ENCODE measurements at places on chromosomes 13 and 19.

DNA sequence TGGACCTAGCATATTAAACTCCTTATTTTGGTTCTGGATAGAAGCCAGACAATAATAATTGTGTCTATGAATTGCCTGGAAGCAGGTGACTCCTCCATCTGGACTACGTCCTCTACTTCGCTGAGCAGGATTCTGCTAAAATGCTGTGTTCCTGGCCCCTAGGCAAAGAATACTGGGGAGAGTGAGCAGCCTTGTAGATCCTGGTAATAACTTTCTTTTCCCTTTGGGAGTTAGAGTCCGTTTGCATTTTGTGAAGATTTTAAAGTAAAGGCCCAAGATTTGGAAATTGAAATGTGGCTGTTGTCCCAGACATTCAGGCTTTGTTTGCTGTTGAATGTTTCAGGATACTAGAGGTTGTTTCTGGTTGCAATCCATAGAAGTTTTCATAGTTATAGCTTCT is 511.9 kb upstream of the KLF12 start:
- DNase-seq, result no peak

- no peak for DNase-seq
These were observed 4.6 kb downstream of the NFIC start for GRCh38 chr19:3370728-3371591.

DNA sequence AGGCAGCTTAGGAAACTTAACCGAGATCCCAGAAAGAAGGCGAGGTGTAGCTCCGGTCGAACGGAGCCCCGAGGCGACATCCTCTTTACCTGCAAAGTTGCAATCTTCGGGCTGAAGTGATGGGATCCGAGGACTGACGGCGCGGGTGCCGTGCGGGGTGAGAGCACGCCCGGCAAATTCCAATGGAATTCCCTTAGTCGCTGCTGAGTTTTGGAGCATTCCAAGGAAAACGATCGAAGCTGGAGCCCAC is 141 bp downstream of the TRPC4 start:
- no peak for DNase-seq

DNA sequence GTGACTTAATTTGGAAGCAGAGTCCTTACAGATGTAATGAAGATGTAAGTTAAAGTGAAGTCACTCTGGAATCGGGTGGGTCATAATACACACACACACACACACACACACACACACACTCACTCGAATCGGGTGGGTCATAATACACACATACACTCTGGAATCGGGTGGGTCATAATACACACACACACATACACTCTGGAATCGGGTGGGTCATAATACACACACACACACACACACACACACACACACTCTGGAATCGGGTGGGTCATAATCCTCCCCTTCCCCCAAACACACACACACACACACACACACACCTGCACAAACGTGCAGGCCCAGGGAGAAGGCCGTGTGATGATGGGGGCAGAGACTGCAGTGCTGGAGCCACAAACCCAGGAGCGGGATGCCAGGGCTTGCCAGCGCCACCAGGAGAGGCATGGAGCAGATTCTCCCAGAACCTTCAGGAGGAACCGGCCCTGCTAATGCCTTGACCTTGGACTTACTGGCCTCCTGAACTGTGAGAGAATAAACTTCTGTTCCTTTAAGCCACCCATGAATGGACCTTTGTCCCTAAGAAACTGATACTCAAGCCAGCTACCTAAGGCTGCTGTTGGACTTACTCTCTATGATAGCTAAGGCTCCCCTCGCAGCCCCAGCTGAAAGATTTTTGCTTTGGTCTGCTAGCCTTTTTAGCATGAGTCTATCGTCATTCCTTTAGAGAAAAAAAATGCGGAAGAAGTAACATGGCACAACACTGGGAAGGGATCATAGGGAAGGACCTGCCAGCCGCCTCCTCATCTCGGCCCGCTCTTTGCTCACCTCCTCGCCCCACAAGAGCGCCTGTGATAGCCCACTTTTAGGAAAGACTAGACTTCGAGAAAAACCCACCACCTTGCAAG is 136.2 kb upstream of the RNF113B start:
- no peak for DNase-seq

DNA sequence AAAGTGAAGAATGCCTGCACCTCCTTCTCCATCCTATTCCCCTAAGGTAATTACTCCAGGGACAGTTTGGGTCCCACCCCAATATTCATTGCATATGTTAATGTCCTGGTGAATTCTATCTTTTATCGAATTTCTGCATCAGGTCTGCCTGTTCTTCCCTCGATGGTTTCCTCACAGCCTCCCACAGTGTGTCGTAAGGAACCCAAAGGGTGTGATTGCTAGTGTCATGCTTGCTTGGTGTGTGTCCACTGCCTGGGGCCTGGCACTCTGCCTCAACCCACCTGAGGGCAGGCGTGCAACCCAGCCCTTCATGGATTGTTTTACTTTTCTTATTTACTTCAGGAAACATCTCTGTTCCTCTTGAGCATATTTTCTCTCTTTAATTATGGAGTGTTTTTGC is 60.2 kb upstream of the CYSLTR2 start:
- no peak for DNase-seq

- no peak for DNase-seq
These were observed 125.5 kb downstream of the POSTN start for GRCh38 chr13:37473035-37473434.

DNA sequence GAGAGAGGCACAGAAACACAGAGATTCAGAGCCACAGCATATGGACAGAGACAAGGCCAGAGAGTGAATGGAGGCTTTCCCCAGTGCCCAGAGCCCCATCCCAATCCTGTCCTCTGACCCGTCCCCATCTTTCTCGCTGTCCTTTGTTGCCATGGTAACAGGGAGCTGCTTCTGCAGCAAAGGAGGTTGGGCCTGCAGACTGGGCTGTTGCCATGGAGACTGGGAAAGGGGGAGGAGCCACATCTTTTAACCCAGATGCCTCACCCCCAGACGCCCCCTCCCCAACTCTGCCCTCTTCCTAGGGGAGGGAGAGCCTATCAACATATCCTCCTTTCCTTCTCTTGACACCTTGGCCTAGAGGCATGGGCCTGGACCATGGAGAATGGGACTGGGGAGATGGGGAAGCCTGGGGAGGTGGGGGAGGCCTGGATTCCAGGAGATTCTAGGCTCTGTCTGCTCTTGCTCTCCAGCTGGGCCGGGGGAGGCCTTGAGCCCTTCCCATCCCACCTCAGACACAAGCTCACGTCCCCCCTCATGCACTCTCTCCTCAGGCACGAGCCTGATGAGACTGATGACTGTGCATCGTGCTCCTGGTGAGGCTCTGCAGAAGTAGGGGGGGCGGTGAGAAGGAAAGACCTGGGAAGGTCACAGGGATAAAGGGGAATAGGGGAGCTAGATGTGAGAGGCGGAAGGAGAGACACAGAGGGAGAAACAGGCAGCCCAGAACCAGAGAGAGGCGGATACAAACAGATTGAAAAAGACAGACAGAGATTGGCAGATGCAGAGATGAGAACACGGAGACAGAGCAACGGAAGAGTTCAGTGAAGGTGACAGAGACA is 2.1 kb upstream of the ATP1A3 start:
- no peak for DNase-seq

DNA sequence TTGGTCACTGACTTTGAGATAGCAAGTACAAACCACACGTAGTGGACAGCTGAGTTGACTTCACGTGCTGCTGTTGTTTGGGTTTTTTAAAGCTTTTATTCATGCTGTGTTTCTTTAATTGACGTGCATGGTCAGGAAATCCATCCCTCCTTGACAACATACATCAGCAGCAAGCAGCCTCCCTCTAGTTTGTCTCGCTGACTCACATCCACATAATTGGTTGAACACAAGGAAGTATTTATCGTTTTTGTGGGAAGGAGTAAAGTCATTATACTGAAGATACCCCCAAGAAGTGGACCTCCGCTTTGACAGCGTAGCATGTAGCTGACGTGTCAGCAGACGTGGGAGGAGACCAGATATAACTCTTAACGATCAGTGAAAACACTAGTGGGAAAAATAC is 355.8 kb downstream of the MYO16 start:
- peak; percentile 27 for DNase-seq

DNA sequence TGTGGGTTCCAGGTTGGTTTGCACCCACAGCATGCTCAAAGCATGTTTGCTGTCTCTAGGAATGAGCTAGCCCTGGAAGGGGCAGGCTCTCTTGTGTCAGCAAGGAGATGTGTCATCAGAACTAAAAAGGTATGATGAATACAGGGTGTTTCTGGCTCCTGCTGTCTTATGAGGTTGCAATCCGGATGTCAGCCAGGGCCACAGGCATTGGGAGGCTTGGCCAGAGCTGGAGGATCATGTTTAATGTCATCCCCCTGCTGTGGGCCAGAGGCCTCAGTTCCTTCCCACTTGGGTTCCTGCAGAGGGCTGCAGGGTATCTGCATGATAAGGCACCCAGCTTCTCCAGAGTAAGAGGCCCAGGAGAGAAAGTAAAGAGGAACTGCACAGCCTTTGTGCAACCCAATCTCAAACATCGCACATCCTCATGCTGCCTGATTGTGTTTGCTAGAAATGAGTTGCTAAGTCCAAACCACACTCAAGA is 193.6 kb downstream of the COL4A1 start:
- peak; percentile 81 for DNase-seq
